IPS DF 19.7 (cell line): ENCODE measurements at places on chromosomes 16 and 17.

DNA sequence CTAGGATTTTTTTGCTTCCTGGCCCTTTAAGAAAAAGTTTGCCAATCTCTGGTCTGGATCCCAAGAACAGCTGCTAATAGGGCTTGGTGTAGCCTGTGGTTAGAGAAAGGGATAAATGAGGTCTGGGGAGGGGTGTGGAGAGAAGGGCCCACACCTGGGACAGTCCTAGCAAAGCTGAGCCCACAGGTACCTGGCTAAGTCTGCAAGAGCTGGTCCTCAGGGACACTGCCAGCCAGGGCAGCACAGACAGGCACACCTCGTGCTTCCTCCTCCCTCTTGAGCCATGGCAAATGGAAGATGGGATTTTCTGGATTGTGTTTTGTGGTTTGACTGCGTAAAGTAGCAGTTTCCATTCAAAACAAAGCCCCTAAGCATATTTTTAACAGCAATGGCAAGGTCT is 217.5 kb downstream of the SOX9 start:
- DNase-seq: no peak

DNA sequence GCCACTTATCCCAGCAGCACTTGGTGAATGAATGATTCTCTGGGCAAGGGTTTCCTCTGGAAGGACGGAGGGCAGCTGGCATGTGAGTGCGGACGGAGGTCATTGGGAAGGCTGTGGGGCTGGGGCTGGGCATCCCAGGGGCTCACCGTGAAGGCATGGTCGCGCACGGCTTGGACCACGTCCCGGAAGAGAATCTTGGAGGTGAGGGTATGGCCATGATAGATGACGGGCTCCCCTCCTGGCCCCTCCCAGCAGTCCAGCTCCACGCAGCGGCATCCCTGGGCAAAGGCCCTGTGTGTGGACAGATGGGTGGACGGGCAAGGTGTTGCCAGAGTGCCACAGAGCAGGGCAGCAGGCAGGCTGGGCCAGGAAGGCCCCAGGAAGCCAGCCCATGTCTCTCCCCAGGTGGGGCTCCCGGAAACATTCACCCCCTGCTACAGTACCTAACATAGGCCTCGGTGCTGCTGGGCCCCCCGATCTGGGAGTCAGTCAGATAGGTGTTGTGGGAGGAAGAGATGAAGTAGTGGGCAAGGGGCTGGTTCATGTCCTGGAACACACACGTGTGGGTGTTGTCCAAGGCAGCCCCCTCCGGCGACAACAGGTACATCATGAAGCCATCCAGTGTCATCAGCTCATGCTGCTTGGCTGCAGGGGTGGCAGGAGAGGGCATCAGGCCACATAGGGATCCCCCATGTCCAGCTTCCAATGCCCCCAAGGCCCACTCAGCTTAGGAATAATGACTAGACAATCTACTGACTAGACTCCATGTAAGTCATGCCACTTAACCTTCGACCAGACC is 14.3 kb downstream of the PLCD3 start:
- DNase-seq: no peak

GRCh38 chr16:24983561-24983960 is 31.6 kb downstream of the ARHGAP17 start:
- no peak for DNase-seq

DNA sequence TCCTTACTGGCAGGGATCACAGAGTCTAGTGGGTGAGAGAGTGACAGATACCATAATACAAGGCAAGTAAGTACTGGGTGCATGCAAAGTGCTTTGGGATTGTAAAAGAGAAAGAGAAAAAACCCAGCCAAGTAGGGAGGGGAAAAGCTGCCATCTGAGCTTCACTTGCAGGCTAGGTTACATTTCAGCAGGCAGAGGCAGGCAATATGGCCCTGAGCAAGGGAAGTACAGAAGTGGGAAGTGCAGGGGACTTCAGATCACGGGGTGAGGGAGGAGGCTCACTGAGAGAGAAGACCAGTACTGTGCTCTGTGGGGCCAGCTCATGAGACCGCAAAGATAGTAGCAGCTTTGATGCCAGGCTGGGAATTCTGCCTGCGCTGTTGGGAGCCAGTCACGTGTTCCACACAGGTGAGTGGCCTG is 230.6 kb downstream of the MSI2 start:
- no peak for DNase-seq

- no peak for DNase-seq
Observed at GRCh38 chr16:82034981-82035612, at the start of gene HSD17B2. TSS of gene HSD17B2 (plus strand) at chr16:82035253. CDS start at chr16:82035425, 172 bp downstream.

GRCh38 chr17:35679007-35679682 is 52.3 kb upstream of the RASL10B start:
- DNase-seq: no peak

DNA sequence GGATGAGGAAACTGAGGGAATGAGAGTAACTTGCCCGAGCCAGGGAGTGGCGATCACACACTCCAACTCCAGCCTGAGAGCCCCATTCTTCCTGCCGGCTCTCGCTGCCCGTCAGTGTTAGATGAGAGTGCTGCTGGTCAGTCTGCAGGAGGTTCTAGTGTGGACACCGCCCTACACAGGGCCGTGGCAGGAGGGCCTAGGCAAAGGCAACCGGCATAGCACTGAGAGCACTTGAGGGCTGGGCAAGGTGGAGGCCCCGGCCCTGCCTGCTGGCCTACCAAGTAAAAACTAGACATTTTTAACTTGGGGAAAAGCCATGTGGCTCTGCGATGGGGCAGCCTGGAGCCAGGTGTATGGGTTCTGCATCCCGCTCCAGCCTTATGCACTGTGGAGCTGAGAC is 354.8 kb downstream of the SEC14L1 start:
- no peak for DNase-seq

DNA sequence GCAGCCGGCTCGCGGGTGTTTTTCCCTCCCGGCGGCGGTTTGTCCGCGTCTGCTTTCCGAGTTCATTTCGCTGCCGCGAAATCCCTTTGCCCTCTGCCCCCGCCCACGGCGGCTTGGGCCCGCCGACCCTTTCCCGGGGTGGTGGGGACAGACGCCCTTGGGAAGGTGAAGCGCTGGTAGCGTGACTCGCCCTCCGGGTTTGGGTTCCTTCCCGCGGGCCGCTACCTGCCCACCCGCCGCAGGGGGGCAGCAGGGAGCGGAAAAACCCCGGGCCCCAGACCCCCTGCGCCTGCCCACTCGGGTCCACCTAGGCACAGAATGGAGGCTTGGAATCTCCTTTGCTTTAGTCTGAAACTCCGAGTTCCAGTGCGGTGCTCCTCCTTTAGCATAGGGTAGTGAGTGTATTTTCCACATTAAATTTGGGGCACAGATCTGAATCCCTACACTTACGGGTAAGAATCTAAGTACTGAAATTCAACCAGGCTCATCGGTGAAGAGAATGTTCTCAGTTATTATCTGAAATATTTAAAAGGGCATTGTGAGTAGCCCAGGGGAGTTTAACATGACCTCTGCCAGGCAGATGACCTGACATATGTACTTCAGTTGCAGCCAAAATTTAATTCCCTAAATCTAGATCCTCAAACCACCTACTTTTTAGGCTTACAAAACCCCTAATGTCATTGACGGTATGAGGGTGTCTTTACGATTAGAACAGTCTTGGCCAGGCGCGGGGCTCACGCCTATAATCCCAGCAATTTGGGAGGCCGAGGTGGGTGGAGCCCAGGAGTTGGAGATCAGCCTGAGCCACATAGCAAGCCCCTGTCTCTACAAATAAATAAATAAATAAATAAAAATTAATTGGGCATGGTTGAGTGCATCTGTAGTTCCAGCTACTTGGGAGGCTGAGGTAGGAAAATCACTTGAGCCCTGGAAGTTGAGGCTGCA is 1.0 kb downstream of the NME2 start:
- no peak for DNase-seq

DNA sequence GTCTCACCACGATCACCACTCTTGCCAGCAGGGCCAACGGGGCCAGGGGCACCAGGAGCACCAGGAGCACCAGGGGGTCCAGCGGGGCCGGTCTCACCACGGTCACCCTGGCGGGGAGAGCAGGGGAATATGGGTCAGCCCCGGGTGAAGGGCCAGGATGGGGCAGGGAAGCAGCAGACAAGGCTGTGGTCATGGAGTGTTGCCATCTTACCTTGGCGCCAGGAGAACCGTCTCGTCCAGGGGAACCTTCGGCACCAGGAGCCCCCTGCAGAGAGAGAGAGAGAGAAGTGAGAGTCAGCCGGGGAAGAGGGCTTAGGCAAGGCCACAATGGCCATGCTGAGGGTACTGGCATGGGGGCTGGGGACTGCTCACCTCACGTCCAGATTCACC is 12.9 kb downstream of the COL1A1 start:
- DNase-seq: no peak

DNA sequence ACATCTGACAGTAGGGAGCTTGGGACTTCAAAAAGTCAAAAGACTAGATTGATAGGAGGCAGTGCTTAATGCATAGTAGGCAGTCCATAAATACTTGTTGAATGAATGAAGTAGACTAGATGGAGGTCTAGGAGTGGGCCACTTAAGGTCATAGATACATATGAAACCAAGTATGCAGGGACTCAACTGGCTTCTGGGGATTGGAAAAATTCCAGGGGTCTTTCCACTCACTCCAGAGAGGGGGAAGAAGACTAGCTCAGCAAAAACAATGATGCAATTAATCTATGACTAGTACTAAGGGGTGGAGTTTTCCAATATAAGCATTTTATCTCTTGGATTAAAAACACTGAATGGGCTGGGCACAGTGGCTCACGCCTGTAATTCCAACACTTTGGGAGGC is 298.3 kb upstream of the XYLT1 start:
- DNase-seq: no peak

DNA sequence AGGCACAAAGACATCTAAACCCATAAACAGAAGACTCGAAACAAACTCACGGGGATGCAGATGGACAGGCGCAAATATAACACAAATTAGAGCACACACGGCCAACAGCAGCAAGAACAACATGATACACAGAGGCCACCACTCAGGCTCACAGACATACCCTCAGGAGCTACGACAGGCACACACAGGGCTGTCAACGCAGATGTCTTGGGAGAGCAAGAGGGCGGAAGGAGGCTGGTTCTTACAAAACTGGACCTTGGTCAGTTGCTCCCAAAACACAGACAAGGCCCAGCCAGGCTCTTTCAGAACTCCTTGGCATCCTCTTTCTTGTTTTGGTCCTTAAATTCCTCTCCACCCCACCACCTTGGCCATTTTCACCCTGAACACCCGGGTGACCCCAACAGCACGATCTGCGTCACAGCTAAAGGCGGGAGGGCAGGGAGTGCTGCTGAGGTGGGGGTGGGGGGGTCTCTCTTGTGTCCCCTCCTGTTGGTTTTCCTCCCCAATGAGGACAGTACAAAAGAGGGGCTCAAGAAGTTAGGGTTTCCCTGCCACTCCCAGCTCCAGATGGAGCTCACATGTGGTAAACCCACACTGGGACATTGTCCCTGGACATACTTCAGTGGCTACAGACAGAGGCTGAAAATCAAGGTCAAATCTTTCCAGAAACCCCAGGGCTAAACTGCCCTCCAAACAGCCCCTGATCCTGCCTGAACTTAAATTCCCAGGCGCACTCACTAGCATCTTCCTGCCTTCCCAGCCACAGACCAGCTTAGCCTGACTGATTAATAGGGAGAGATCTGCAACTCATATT is 221.3 kb downstream of the C16orf78 start:
- DNase-seq: no peak

DNA sequence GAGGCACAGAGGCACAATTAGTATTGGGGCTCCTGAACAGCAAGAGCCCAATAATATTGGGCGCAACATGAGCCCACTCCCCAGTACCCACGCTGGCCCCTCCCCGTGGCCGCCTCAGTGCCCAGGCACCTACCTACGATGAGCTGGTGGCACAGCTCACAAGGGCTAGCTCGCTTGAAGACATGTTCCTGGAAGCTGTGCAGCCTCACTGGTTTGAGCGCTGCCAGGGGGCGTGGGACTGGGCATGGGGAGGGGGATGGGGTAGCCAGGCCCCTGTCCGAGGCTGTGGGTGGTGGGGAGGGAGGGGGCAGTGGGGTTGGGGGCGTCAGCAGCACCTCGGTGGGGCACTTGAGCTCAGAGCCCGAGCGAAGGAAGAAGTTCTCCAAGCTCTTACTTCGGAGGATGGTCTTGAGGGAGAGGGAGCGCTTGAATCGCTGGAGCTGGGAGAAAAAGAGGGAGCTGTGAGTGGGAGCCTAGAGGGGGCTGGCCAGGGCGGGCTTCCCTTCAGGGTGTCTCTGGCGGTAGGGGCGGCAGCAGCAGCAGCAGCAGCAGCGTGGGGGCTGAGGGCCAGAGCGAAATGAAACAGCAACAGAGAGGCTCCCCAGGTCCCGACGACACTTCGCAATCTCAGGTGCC is 7.9 kb downstream of the STAC2 start:
- no peak for DNase-seq

DNA sequence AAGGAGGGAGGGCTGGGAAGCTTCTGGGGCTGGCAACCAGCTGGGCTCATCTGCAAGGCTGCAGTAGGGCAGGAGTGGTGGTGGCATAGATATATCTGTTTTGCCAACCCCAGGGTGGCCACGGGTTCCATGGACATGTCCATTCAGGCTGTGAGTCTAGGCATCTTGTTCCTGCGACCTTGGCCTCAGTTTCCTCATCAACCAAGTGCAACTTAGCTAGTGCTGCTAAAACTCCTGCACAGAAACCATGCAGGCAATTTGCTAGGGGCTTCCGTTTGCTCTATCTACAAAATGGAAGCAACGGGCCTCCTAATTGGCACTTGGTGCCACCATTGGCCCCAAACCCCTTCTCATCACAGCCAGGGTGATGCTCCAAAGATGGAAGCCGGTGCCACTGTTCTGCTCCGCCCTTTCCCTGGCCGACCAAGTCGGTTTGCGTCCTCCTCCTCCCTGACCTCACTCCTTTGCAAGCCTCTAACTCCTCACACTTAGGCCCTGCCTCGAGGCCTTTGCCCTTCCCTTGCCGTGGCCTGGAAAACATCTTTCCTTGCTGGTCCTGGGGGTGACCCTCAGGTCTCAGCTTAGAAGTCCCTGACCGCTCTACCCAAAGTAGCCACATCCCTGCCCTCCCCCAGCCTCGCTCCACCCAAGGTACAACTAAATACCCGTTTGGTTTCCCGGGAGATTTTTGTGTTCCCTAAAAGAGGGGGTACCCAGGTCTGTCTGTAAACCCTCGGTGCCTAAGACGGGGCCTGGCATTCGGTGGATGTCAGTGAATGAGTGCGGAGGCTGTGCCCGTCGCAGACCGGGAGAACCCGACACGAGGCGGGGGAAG is 1.2 kb downstream of the SREBF1 start:
- DNase-seq: no peak
